Forelimb muscle (tissue), 1 donor: ENCODE measurements at places on chromosomes 16 and 17.

DNA sequence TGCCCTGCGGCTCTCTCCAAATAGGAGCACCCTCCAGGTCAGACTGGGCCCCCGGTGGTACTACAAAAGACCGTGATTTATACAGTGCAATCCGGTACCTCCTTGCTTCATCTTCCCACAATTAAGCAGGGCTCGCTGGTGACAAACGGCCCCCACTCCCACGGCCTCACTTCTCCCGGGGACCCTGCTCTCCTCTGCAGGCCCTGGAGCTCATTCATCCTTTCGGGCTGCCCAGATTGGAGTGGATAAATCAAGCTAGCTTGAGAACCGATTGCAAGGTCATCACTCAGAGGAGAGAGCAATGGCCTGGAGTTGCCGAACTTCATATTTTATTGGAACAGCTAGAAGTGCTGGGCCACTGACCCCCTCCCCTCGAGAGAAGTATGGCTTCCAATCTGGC, 193.5 kb upstream of the IRX6 start:
- DNase-seq = no peak

- DNase-seq = no peak
Measured at GRCh38 chr17:44906010-44906646, 6.9 kb upstream of the EFTUD2 start.

GRCh38 chr16:75590920-75591843, 25.0 kb downstream of the GABARAPL2 start:
- DNase-seq = peak; percentile 92

DNA sequence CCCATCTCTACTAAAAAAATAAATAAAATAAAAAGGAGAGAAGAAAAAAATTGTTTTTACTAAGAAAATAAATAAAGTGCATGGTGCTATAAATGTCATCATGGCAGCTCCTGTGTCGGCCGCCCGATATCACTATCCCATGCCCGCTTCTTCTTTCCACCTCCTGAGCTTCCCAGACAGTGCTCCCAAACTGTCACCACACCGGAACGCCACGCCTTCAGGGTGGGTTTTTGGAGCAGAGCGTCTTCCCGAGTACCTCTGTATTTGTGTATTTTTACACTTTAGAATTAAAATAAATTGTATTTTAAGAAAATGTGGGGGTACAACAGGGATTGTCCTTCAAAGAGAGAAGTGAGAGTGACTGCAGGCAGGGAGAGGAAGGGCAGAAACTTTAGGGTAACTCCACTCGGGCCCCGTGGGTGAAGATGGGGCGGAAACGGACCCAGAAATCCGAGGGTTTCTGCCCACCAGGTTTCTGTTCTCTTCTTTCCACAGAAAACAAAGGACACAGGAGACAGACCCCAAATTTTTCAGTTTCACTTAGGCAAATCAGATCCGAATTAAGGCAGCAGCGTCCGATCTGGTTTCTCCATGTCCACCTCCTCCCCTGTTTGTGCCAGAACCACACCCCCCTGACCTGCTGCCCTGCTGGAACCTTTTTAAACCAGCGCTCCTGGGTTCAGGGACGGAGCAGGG, 3.6 kb upstream of the ITGAX start:
- DNase-seq = no peak

- DNase-seq = no peak
Measured at GRCh38 chr17:40095944-40096791, 4.2 kb downstream of the NR1D1 start.

DNA sequence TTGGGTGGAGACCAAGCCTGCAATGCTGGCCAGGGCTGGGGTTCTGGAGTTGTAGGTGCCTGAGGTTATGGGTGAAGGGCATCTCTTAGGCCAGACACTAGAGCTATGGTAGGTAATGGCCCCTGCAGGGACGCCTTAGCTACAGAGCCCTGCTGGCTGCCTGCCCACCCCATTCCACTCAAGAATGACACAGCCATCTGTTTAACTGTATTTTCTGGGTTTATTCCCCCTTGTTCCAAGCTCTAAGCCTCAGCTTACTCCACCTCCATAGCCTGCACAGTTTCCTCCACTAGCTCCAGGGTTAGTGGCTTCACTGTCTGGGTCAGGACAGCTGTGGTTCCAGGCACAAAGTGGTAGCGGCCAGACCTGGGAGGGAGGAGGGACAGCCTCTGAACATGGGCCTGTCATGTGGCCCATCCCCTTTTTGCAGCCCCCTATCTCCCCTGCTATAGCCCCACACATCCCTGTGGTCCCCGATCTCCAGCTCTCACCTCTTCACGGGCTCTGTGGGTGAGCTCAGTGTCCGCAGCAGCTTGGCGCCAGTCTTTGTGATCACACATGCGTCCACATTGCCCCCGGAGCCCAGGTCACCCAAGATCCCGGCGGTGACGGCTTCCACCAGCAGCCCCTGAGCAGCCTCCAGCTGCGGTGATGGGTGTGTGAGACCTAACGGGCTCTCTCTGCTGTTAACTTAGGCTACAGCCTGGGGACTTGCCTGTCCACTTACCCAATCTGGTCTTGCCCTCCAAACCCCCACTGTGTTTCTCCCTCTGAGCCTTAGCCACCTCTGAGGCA, 2.1 kb downstream of the PSMB10 start:
- DNase-seq = no peak

DNA sequence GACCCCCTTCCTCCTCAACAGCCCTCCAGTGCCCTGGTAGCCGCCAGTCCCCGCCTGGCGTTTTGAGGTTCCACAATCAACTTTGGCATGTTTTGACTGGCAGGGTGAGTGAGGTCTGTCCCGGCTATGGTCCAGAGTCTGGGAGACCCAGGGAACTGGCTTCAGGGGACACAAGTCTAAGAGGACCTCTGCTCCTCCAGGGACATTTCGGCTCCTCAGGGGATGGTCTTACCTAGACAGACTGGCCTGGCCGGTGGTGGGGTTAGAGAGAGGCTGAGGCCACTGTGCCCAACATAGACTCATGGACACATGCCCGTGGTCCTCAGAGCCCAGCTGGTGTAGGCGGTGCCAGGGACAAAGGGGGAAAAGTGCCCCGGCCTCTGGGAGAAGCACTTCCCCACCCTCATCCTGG, 2.2 kb downstream of the TMC8 start:
- no peak for DNase-seq

- DNase-seq = no peak
Measured at GRCh38 chr17:13027246-13027645, 9.4 kb upstream of the ELAC2 start.

- DNase-seq = no peak
Measured at GRCh38 chr16:66948837-66949225, 12.2 kb upstream of the CES3 start.

DNA sequence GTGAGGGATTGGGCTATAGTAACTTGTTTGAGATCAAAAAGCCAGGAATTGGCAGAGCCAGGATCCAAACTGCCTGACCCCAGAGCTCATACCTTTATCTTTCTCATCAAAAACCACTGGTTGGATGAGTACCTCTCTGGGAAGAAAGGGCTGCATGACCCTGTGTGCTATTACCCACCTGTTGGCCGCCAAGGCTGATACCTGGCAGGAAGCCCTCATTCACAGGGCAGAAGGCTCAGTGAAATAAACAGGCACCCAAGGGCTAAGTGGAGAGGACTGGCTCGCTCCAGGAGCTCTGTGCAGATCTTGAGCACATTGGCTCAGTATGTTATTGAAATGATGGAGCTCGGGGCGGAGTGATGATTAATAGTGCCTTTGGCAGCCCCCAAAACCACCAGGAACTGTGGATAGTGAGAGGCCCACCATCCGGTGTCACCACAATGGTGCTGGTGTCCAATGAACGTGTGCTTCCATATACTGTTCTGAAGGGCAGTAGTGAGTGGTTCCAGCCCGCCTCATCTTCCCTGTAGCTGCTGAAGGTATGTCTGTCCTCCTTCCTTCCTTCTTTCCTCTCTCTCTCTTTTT, 197.6 kb downstream of the MSI2 start:
- no peak for DNase-seq

- no peak for DNase-seq
Measured at GRCh38 chr17:6160911-6161855, 91.0 kb downstream of the WSCD1 start.

GRCh38 chr17:82055965-82056728, 4.4 kb downstream of the GPS1 start:
- no peak for DNase-seq

- DNase-seq = no peak
Measured at GRCh38 chr16:73091174-73091573, 43.2 kb upstream of the ZFHX3 start.

GRCh38 chr16:818592-818991, 18.1 kb upstream of the GNG13 start:
- DNase-seq = no peak
